Fibroblast of lung (primary cell): ENCODE measurements at places on chromosomes 3 and 15. TPM values are rescaled to one million over a fixed set of nuclear protein-coding genes. Genes with fewer than 3 reads are reported as not detected.

- no peak overlapping the region for H3K4me3 ChIP-seq
- no peak for DNase-seq
- H3K27me3 ChIP-seq = no peaks in the 10 kb centered on the region
- H3K36me3 ChIP-seq = no peaks in the 10 kb centered on the region
Observed at GRCh38 chr3:20523293-20523692, 337.3 kb upstream of the SGO1 start.

DNA sequence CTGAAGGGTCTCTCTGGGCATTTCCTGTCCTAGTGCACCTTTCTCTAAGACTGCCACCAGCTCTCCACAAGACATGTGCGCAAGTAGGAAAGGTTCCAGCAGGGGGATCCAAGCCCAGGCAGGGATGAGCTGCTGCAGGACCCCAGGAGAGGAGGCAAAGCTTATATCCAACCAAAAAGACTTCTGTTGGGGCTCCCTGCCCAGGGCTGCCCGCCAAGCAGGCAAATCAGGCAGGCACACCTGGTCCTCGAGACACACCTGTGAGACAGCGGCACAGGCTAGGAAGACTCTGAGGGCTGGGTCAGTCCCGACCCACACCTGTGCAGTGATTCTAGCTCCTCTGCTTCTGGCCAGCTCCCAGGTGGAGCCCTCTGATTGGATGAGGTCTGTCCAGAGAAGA lies 80.6 kb downstream of the MYLK start:
- no peak overlapping the region for H3K27ac ChIP-seq
- peaks cover 6% of the 10 kb centered on the region for H3K36me3 ChIP-seq
- no peaks in the 10 kb centered on the region for H3K27me3 ChIP-seq
- no peak overlapping the region for H3K4me3 ChIP-seq
- H3K4me1 ChIP-seq = peaks cover 3% of the 10 kb centered on the region

DNA sequence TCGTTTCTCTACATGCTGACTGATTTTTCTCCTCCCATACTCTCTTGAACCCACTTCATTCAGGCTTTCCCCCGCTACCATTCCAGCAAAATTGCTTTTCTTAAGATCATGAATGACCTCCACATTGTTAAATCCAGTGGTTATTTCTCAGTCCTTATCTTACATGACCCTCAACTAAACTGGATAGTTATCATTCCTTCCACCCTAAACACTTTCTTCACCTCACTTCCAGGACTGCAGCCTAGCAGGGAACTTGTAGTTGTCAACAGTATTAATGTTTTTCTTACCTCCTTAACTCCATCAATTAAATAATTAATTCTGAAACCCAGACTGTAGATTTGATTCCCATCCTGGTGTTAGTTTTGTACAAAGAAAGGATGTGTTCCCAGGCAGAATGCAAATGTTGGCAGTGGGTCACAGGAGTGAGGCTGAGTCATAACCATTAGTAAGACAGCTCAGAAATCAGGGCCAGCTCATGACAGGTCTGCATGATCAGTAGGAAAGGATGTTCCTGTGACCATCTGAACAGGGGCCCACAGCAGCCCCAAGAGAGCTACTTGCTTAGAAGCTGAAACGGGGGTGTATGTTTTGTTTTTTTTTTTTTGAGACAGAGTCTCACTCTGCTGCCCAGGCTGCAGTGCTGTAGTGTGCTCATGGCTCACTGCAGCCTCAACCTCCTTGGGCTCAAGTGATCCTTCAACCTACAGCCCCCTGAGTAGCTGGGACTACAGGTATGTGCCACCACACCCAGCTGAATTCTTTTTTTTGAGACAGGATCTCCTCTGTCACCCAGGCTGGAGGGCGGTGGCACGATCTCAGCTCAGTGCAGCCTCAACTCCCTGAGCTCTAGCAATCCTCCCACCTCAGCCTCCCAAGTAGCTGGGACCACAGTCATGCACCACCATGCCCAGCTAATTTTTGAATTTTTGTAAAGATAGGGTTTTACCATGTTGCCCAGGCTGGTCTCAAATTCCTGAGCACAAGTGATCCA lies 9.1 kb downstream of the BCL2L10 start:
- H3K27ac ChIP-seq = peak overlapping the region; percentile 68
- H3K36me3 ChIP-seq = no peaks in the 10 kb centered on the region
- H3K4me3 ChIP-seq = no peak overlapping the region
- H3K27me3 ChIP-seq = no peaks in the 10 kb centered on the region

GRCh38 chr3:189638276-189639031 lies 7.3 kb downstream of the TP63 start:
- no peaks in the 10 kb centered on the region for H3K4me1 ChIP-seq
- no peak overlapping the region for H3K27ac ChIP-seq
- no peak for DNase-seq
- no peaks in the 10 kb centered on the region for H3K36me3 ChIP-seq

DNA sequence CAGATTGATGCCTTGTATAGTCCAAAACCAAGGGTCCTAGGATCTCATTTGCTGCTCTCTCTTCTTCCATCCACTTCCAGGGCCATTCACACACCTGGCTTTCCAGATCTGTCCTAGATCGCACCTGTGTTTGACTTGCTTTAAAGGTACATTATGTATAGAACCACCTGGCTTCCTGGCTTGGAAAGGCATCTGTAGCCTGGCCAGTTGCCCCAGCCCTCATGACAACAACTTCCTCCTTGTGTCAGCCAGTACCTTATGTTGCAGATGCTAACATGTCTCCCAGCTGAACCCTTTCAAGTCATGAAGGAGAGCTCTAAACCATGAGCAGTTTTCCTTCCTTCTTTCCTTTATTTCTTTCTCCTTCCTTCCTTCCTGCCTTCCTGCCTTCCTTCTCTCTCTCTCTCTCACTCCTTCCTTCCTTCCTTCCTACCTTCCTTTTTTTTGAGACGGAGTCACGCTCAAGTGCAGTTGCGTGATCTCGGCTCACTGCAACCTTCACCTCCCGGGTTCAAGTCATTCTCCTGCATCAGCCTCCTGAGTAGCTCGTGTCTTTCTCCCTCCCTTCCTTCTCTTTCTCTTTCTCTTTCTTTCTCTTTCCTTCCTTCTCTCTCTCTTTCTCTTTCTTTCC lies 2.5 kb upstream of the HTR3C start:
- no peak overlapping the region for H3K4me3 ChIP-seq
- no peaks in the 10 kb centered on the region for H3K4me1 ChIP-seq
- no peaks in the 10 kb centered on the region for H3K36me3 ChIP-seq
- H3K27me3 ChIP-seq = peaks cover 2% of the 10 kb centered on the region
- DNase-seq = no peak
- no peak overlapping the region for H3K27ac ChIP-seq

- H3K4me1 ChIP-seq = peaks cover 9% of the 10 kb centered on the region
- no peaks in the 10 kb centered on the region for H3K27me3 ChIP-seq
- H3K36me3 ChIP-seq = no peaks in the 10 kb centered on the region
- no peak overlapping the region for H3K27ac ChIP-seq
- no peak for DNase-seq
- H3K4me3 ChIP-seq = no peak overlapping the region
Observed at GRCh38 chr3:25041871-25042584, 386.0 kb upstream of the RARB start.

DNA sequence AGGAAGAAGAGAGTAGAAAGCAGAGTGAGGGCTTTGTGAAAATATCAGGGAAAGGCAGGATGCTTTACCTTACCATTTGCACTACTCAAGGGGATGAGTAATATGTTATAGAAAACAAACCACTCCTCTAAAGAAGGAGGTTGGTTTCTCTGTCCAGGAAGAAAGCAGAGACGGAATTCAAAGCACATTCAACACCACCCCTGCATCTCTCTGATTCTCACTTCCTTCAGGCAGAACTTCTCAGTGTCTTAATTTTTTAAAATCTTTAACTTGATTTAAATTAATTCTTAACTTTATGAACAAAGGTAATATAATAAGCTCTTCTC lies 82.4 kb downstream of the NR2F2 start:
- H3K36me3 ChIP-seq = no peaks in the 10 kb centered on the region
- no peak for DNase-seq
- no peak overlapping the region for H3K4me3 ChIP-seq
- H3K4me1 ChIP-seq = no peaks in the 10 kb centered on the region
- H3K27ac ChIP-seq = no peak overlapping the region

GRCh38 chr3:48991851-48992545 lies 2.0 kb downstream of the P4HTM start:
- peaks cover 12% of the 10 kb centered on the region for H3K4me1 ChIP-seq
- H3K27ac ChIP-seq = no peak overlapping the region
- peak overlapping the region; percentile 85 for H3K4me3 ChIP-seq

- H3K4me3 ChIP-seq = no peak overlapping the region
- H3K27me3 ChIP-seq = no peaks in the 10 kb centered on the region
- H3K27ac ChIP-seq = no peak overlapping the region
- no peaks in the 10 kb centered on the region for H3K36me3 ChIP-seq
Observed at GRCh38 chr3:42539871-42540714, 37.6 kb downstream of the VIPR1 start.

Gene TIGIT
- total RNA-seq = not detected in 2 replicates

Gene GOLGA6B
- not detected in 2 replicates for total RNA-seq

Gene FAM107A
- under 0.01 TPM in 2 replicates for total RNA-seq
